IMR-90 (cell line): ENCODE measurements at places on chromosomes 11 and 22. TPM values are rescaled to one million over a fixed set of nuclear protein-coding genes. Genes with fewer than 3 reads are reported as not detected.

CECR2 gene
- not detected in 2 replicates for total RNA-seq

SHANK3 gene
- 0.18 and 0.28 TPM in 2 replicates for total RNA-seq

DNA sequence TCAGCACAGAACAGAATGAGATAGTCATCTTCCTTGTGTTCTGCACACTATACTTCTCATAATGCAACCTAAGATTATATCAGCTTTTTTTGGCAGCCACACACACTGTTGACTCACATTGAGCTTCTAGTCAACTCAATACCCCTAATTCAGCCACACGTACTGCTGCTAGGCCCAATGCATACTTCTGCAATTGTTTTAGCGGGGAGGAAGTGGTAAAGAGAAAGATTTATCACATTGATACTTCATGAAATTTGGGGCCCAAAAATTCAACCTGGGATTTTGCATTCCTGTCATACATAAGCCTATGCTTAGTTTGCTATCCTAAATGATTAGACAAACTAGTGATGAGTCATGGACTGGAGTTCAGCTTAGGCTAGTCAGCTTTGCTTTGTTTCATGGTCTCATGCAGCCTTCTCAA lies 8.6 kb upstream of the UPB1 start:
- DNase-seq: peak; percentile 82

PIH1D2 gene
- 1.1 and 2.2 TPM in 2 replicates for total RNA-seq

GRCh38 chr11:61406991-61407728 lies 14.8 kb downstream of the TMEM216 start:
- DNase-seq: no peak

GRCh38 chr11:5239046-5239445 lies 4.8 kb upstream of the HBD start:
- no peak for DNase-seq

TRIM49 gene
- not detected in 2 replicates for total RNA-seq

CHRNA10 gene
- total RNA-seq: under 0.01 and 0.36 TPM in 2 replicates

GRCh38 chr11:41256041-41256440 lies 203.4 kb downstream of the LRRC4C start:
- no peak for DNase-seq

POU2AF3 gene
- not detected in 2 replicates for total RNA-seq

GRCh38 chr22:50115693-50116092 lies 25.9 kb downstream of the MOV10L1 start:
- peak; percentile 35 for DNase-seq

GRCh38 chr11:91717169-91717568 lies 507.4 kb upstream of the FAT3 start:
- DNase-seq: no peak

DNA sequence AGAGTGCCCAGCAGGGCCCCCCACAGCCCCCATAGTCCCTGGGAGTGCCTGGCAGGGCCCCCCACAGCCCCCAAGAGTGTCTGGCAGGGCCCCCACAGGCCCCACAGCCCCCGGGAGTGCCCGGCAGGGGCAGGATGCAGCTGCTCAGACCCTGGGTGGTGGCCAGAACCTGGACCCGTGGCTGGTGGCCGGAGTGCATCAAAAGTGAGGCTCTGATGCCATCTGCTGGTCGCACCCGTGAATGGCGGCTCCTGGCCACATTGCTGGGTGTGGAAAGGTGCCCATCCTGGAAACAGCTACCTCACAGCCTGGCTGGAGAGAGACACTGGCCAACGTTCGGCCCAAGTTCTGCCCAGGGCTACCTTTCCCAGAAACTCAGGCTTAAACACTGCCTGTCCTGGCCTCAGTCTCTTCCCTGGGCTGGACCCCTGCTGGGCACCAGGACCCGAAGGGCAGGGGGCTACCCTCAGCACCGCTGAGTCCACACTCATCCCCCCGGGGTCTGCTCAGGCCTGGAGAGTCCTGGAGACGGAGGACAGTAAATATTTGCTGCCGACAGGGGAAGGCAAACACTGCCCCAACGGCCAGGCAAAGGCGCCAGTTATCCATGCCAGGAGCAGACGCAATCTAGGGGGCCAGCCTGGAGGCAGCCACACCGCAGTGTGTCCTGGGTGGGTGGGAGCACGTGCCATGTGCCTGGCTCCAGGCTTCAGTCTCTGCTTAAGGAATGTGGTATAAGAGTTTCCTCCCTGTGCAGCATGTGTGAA lies 4.4 kb downstream of the INS start:
- peak; percentile 26 for DNase-seq

- DNase-seq: peak; percentile 96
Observed at GRCh38 chr11:124875943-124876817, 10.9 kb downstream of the ROBO3 start.

SLC17A6 gene
- total RNA-seq: not detected in 2 replicates

- no peak for DNase-seq
Observed at GRCh38 chr11:103453915-103454709, 344.9 kb downstream of the DYNC2H1 start.

DNA sequence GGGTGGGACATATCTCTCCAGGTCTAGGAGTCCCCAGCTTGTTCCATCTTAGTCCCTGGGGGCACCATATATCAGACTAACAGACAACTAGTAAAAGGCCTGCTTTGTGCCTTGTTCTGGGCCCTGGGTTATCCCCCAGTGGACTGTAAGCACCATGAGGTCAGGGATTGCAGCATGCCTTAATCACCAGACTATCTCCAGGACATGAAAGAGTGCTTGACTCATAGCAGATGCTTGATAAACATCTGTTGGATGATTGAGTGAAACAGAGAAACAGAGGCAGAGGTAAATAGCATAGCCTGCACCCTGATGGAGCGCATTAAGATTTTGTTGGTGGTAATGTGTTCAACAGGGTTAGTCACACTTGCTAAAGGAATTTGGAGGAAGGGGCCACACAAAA lies 94.1 kb downstream of the MICAL2 start:
- DNase-seq: no peak

ZNF214 gene
- 2.5 and 3.1 TPM in 2 replicates for total RNA-seq

- no peak for DNase-seq
Observed at GRCh38 chr11:71114124-71114851, 138.1 kb downstream of the SHANK2 start.

DNA sequence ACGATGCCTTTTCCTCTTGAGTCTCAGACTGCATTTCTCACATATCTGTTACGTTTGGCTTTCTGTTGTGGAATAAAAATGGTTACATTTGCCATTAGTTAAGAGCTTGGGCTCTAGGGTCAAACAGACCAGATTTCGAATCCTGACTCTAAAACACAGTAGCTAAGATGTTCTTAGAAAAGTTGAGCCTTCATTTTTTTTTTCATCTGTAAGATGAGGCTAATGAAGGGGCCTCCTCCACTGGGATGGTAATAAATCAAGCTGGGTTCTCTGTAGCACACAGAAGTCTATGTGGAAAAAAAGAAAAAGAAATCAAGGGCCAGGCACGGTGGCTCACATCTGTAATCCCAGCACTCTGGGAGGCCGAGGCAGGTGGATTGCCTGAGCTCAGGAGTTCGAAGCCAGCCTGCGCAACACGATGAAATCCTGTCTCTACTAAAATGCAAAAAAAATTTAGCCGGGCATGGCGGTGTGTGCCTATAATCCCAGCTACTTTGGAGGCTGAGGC lies 49.9 kb upstream of the CAPRIN1 start:
- no peak for DNase-seq

DNA sequence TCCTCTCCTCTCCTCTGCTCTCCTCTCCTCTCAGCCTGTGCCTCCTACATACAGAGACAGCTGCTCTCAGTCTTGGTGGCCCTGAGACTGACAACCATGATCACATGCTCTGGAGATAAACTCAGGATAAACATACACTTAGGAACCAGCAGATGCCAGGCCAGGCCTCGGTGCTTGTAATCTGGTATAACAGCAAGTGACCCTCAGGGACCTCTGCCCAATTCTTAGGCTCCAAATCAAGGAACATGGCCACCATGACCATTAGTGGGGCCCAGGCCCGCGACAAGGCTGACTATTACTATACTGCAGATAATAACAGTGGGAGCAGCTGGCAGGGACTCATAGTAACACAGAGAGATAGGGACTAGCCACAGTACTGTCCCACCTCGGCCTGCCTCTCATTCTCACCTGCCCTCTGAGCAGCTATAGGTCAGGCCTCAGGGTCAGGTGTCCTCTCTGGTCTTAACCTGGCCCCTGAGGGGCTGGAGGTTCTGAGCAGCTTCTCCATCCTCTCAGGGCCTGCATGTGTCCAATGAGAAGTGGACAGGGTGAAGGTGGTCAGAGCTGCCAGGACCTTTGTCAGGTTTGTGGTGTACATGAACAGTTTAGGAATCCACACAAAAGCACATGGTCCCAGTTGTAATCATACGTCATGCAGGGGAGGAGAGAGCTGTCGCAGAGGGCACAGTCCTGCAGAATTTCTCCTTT lies 106.1 kb downstream of the GGTLC2 start:
- DNase-seq: no peak

DNA sequence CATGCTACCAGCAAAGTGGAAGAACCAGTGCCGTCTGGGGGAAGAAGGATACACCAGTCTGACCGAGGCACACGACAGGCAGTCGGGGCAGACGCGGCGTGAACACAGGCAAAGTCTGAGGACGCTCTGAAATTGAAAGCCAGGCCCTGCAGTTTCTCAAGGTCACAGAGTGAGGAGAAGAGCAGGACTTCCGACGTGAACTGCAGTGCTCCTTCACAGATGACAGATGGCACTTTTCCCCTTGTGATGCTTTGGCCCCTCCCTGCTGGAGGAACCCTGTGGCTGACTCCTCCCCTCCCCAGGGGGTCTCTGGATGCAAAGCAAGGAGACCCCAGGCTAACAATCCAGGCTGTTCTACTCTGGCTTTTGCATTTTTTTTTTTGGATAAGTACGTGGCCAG lies 19.6 kb upstream of the JAM3 start:
- no peak for DNase-seq

DNA sequence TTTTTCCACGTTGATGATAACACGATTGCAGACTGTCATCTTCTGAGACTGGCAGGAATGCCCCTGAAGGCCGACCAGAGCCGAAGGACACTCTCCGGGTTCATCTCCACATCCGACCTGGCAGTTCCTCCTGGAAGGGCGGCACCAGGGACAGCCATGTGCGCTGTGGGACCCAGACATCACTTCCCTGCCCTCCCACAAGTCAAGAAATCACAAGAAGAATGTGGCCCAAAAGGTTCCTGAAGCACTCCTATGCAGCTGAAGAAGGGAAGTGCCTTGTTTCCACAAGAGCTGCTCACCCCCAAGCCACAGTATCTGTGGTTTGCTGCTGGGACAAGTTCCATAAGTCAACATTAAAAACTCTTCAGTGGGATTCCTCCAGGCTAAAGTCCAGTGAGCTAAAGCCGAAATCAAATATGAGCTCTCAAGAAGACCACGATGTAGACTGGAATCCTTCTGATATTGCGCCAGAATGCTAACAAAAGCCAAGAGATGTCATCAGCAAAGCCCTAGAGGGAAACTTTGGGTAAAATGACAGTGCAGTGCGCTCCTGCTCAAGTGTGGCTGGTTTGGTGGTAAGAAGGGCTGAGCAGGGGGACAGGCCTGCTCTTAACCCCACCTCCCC lies 21.2 kb downstream of the PACSIN2 start:
- DNase-seq: peak; percentile 60

DNA sequence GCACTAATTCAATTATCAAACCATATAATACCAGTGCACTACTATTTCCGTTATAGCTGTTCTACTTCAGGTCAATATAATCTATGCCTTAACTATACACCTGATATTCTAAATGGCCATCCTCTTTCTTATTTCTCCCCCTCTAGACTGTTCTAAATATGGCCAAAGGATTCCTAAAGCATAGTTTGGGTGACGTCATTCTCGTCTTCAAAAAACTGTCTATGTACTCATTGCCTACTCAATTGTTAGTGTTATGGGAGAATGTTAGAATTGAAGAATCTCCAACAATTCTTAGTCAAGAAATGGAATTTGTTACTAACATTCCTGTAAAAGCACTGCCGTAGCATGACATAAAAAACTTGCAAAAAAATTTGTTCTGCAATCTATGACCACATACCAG lies 431.1 kb upstream of the ANO3 start:
- DNase-seq: no peak

GRCh38 chr11:119531623-119532022 lies 108.7 kb upstream of the THY1 start:
- DNase-seq: no peak

DNA sequence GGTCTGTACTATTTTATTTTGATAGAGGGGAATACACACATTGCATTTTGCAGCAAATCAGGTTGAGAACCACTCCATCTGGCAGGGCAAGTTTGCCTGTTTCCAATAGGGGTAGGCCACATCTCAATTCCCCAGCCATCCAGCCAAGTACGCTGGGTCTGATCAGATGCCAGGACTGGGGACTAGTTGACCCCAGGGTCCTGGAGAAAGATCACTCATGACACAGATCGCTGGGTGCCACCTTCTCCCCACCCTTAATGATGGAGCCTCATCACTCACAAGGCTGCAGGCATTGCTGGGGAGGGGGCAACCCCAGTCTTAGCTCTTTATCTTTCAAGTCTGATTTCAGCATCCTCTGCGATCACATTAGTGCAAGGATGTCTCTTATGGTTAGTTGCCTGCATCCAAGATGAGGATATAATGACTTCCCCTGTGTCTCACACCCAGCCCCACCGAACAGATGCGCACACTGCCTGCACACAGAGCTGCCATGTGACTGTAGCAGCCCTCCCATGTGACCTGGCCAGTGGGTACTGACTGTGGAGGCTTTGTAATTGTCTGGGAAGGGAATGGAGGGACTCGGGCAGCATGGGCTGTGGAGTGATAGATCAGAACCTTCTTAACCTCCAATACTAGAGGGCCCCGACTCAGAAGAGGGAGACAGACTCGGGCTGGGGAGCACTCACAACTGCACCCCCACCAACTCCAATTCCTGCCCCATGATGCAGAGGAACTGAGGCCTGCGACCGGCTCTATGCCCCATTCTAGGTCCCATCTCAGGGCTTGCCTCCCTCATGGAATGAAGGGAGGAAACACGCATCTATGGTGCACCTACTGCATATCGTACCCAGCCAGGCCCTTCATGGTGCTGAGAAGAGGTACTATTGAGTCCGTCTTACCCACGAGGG lies 155.8 kb downstream of the DSCAML1 start:
- no peak for DNase-seq

VSTM5 gene
- 0.28 and 0.36 TPM in 2 replicates for total RNA-seq

- DNase-seq: no peak
Observed at GRCh38 chr11:14189874-14190273, 169.1 kb downstream of the RRAS2 start.

DNA sequence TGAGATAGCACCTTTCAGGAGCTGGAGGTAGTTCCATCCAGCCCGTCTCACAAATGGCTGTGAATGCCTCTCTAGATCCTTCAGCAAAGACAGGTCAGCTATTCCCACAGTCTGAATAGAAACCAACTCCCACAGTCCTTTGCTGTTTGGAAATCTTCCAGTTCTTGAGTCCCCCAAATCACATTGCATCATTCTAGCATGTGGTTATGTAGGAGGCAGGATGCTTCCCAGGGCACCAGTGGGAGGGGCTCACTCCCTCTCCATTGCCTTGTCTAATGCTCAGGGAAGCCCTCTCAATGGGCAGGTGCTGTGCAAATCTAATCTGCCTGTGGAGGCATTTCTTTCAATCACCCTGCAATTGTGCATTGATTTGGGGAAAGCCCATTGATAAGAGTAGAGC lies 14.6 kb downstream of the NAV2 start:
- DNase-seq: peak; percentile 80

- DNase-seq: no peak
Observed at GRCh38 chr11:111357150-111358037, 21.7 kb downstream of the POU2AF1 start.

- DNase-seq: no peak
Observed at GRCh38 chr11:62179995-62180394, 10.0 kb upstream of the SCGB1D1 start.
